Frontal cortex (tissue), 4 donors: ENCODE measurements at places on chromosomes 4 and X. TPM values are rescaled to one million over a fixed set of nuclear protein-coding genes. Genes with fewer than 3 reads are reported as not detected.

RASSF6 gene
- under 0.01 TPM for total RNA-seq

DNA sequence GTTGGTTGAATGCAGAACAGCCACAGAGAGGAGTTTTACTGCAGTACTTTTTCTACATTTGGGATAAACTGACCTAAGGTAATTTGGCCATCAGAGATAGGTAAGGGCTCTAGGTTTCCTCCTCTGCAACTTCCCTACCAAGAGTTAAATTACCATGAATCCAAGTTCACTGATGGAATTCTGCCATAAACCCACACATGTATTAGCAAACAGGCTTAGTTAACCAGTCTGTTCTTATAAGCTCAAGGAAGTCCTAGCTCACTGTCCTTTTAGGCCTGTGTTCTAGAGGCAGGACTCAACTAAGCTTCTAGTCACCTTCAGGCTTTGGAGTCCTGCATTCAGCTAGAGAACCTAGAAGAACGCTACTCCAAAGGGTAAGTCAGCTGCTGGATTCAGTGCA, 4.0 kb downstream of the FAM114A1 start:
- DNase-seq = no peak

PCDH7 gene
- 44.0 TPM for total RNA-seq

GAGE12H gene
- not detected for total RNA-seq
